ENCODE measurements at places on chromosomes 4 and X.

GRCh38 chrX:16786791-16787735, 797 bp downstream of the TXLNG start:
- no peak for DNase-seq

GRCh38 chr4:142475663-142476062, 370.4 kb downstream of the INPP4B start:
- no peak for DNase-seq

DNA sequence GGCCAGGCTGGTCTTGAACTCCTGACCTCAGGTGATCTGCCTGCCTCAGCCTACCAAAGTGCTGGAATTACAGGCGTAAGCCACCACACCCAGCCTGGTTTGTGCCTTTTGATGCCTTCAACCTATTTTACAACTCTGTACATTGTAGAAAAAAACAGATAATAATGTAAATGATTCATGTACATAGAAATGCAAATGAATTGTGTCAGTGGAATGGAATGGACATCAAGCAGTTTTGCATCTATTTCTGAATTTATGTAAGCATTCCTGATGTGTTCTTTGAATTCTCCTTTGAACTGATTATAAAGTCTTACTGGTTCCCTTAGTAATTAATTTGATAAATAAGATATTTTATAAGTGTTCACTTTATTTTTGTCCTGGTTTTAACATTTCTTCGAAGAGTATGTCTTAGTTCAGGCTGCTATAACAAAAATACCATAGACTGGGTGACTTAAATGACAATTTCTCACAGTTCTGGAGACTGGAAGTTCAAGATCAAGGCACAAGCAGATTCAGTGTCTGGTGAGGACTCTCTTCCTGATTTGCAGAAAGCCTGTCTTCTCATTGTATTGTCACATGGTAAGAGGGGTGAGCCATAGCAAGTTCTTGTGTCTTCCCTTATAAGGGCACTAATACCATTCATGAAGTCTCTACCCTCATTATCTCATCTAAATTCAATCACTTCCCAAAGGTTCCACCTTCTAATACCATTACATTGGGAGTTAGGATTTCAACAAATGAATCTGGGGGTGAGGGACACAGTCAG, 162.2 kb upstream of the S100G start:
- no peak for DNase-seq

DNA sequence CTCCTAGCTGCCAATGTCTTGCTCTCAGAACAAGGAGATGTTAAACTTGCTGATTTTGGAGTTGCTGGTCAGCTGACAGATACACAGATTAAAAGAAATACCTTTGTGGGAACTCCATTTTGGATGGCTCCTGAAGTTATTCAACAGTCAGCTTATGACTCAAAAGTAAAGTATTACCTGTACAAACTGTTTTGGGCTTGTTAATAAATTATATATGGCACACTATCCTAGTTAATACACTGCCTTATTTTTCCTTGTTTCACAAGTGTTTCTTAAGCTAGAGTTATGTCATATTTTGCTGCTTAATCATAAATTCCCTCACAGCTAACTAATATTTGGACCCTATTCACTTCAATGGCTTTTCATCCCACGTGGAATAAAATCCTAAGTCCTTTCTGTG, 45.3 kb downstream of the STK26 start:
- no peak for DNase-seq

GRCh38 chr4:105644257-105644656, 64.2 kb downstream of the INTS12 start:
- no peak for DNase-seq

DNA sequence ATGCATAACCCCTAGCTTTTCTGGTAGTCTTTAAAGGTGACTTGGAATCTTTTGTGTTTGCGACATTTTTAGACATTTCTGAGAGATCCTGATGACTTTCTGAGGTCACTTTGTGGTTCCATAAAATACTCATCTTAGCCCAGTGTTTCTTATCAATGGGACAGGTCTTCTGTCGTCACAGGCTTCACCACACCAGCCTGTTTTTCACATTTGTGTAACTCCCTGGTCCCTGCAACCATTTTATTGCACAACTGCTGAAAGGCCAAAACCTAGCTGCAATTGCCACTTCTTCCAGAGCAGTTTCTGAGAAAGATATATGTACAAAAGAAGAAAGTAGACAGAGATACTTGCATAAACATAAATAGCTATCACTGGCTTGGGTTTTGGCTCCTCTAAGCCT, 120.9 kb downstream of the IL15 start:
- DNase-seq = no peak

DNA sequence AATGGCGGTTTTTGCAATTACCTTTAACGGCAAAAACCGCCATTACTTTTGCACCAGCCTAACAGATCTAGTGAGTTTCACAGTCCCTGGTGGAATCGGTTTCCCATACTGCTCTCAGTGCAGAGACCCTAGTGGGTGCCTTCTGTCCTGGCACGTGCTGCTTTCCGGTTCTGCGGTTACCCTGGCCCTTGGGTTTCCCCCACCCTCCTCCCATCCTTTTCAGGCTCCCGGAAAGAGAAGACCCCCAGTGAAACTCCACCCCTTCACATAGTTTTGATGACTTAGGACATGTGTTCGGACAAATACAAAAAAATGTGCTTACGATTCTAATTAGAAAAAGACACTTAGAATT, 36.9 kb downstream of the NLGN3 start:
- no peak for DNase-seq

DNA sequence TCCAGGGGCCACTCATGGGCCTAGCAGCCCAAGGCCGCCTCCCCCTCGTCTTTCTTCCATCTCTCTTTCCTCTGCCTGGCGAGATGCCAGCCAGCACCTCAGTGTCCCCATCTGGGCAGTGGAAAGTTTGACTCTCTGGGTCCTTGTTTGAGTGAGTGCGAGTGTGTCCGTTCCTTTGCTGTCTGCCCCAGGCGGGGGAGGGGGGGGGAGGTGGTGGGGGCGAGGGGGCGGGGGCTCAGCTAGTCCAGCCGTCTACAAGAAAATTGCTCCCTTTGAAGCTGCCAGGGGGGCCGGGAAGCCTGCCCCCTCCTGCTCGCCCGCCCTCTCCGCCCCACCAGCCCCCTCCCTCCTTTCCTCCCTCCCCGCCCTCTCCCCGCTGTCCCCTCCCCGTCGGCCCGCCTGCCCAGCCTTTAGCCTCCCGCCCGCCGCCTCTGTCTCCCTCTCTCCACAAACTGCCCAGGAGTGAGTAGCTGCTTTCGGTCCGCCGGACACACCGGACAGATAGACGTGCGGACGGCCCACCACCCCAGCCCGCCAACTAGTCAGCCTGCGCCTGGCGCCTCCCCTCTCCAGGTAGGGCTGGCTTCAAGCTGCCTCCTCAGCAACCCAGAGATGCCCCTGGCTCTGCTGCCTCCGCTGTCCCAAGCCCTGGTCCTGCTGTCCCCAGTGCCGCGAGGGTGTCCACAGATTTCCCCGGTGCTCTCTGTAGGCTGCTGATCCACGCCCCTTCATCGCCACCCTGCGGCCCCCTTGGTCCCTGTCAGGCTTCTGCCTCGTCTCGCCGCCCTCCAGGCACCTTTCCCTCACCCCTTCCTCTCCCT, at the start of gene BGN:
TSS of gene BGN (plus strand) at position 440 of the 821 bp plus-strand sequence. CDS start 9,652 bp downstream, outside the sequence.
- no peak for DNase-seq

Measured in D721Med (cell line).